ENCODE measurements at places on chromosomes 3 and 15. TPM values are rescaled to one million over a fixed set of nuclear protein-coding genes. Genes with fewer than 3 reads are reported as not detected.

GRCh38 chr3:15804553-15805095 is 6.8 kb upstream of the ANKRD28 start:
- DNase-seq, result peak; percentile 53

DNA sequence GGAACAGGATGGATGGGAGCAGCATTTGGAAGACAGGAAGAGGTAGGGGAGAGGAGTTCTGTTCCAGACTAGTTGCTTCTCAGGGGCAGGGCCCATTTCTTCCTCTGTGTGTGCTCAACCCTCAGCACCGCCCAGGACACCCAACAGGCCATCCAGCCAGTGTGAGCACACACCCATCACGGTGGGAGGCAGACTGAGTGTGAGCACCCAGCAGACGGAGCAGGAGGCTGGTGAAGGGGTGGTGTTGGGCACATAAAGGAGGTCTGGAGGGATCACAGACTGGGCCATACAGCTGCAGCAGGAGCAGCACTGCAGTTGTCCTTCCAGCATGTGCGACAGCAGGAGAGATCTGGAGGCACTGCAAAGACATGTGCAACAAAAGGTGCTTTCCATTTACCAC is 88.4 kb upstream of the PLXNA1 start:
- DNase-seq, result no peak

DNA sequence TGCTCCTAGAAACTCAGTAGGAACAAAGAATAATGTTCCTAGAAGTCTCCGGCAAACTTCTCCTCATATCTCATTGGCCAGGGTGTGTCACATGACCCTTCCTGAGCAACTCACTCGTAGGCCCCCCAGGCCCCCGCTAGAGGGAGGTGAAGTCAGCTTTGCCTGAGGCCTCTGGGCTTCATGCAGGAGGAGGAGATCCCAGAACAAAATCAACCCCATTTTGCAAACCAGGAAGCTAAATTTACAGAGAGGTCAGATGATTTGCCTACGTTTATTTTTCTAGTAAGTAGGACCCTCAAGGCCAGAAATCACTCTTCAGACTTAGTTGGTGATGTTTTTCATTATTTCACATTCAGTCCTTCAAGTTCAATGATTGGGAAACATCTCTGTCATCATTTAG is 99.1 kb downstream of the SSR3 start:
- peak; percentile 17 for DNase-seq

- DNase-seq, result peak; percentile 83
Observed at GRCh38 chr15:41940441-41940857, 31.9 kb downstream of the EHD4 start.

DNA sequence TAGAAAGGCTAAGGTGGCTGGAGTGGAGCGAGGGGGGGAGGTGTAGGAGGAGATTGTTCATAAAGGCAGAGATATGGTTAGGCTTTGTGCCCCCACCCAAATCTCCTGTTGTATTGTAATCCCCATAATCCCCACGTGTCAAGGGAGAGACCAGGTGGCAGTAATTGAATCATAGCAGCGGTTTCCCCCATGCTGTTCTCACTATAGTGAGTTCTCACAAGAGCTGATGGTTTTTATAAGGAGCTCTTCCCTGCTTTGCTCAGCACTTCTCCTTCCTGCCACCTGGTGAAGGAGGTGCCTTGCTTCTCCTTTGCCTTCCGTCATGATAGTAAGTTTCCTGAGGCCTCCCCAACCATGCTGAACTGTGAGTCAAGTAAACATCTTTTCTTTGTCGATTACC is 64.7 kb upstream of the CFAP161 start:
- DNase-seq, result no peak

DNA sequence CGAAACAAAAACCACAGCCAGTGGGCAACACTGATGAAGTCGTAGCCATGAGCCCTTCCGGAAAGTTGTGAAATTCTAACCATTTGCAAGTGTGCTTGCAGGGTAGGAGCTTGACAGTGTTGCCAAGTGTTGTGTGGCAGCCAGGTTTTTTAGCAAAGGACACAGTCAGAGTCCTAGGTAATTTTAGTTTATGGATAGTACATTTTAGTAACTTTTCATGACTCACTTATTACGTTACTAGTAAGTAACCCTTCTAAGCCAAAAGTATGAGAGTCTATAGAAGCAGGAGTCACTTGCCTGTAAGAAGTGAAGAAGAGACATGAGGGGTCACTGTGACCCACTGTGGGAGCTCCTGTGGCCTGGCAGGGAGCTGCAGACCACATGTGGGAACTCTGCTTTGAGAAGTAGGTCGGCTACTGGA is 54.8 kb upstream of the ADPGK start:
- DNase-seq, result no peak

DNA sequence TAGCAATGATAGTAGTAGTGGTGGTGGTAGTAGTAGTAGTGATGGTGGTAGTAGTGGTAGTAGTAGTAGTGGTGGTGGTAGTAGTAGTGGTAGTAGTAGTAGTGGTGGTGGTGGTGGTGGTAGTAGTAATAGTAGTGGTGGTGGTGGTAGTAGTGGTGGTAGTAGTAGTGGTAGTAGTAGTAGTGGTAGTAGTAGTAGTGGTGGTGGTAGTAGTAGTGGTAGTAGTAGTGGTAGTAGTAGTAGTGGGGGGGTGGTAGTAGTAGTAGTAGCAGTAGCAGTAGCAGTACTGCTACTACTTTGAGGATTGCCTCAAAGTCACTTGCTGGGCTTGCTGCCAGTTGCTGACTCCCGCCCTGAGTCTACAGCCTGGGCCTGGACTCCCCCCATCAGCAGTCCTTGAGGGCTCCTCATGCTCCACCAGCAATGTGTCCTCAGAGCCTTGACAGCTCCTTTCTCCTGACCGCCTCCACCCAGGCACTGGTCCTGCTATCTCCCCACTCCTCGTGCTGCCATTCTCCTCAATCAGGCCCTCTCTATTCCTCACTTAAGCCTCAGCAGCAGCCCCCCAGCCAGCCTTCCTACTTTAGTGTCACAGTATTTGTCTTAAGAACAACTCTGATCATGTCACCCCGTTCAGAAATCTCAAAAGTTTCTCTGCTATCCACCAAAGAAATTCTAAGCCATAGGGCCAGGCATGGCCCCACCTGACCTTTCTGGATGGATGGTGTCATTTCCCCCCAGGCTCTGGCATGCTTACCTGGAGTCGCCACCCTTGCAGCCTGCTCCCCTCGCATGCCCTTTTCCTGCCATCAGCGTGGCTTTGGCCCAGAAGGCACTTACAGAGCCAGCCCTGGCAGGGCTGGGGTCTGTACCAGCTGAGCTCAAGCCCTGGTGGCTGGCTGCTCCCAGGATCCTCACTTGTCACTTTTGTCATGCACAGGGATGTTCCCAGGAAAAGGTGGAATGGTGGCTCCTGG is 45.6 kb downstream of the DLEC1 start:
- DNase-seq, result no peak

DNA sequence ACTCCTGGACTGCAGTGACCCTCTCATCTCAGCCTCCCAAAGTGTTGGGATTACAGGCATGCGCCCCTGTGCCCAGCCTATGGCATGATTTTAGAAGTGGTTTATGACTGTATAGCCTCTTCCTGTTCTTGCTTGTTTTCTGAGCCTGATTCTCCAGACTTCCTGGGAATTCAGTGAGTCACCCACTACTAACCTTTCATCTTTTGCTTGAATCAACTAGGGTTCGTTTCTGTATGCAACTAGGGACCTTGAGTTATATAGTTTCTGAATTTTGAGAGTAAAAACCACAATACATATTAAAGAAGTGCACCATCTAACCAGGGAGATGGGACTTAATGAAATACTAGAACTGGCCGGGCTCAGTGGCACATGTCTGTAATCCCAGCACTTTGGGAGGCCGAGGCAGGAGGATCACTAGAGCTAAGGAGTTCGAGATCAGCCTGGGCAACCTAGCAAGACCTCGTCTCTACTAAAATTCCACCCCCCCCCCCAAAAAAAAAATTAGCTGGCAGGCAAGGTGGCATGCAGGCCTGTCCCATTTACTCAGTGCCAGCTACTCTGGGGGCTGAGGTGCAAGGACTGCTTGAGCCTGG is 76.0 kb downstream of the ZNF609 start:
- peak; percentile 81 for DNase-seq

- DNase-seq, result no peak
Observed at GRCh38 chr3:106792716-106793115, 584.5 kb upstream of the CCDC54 start.

- DNase-seq, result peak; percentile 32
Observed at GRCh38 chr3:47017504-47018268, 38.2 kb downstream of the NBEAL2 start.

- DNase-seq, result peak; percentile 3
Observed at GRCh38 chr15:75508840-75509532, 57.5 kb upstream of the SIN3A start.

DNA sequence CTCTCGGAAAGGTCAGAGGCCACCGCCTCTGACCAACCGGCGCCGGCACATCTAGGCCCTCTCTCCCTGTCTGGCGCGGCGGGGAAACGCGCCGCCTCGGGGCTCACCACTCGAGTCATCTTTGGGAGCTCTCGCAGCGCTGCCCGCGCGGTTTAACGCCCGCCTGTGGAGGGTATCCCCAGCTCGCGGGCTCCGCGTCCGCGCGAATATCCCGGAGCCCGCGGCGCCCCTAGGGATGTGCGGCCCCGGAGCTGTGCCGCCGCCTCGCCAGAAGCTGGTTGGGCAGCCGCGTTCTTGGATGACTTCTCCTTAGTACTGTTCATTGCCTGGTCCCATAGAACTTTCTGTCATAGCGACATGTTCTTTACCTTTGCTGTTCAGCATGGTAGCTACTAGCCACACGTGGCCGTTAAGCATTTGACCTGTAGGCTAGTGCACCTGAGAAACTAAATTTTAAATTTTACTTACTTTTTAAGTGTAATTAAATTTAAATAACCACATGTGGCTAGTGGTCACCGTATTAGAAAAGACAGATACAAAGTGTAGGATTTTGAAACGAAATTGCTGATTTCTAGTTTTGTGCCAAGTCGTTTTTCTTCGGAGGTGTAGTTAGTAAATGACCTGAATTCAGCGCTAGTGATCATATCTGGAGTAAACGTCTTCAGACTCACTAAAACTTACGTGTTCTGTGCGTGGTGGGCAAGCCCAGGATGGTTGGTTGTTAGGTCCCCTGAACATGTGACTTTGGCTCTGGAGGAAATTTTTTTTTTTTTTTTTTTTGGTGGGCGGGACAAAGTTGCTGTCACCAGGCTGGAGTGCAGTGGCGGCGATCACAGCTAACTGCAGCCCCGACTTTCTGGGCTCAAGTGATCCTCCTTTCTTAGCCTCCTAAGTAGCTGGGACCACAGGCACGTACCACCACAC is 835 bp downstream of the ARIH2 start:
- DNase-seq, result peak; percentile 54

GRCh38 chr15:89845305-89845893 is 30.7 kb upstream of the ANPEP start:
- DNase-seq, result peak; percentile 81

GUCA1C gene
- total RNA-seq, result not detected

SAXO2 gene
- 11.0 TPM for total RNA-seq

CORO2B gene
- 2.5 TPM for total RNA-seq

PCCB gene
- total RNA-seq, result 65.7 TPM

GANC gene
- 5.8 TPM for total RNA-seq

SLC51A gene
- not detected for total RNA-seq

ANKRD63 gene
- total RNA-seq, result 0.63 TPM

GRM2 gene
- total RNA-seq, result not detected

TMF1 gene
- total RNA-seq, result 19.3 TPM

CCNB2 gene
- total RNA-seq, result 128 TPM

ZNF609 gene
- total RNA-seq, result 7.3 TPM

All from Daoy (cell line).